ENCODE measurements at places on chromosomes 7 and 10.

DNA sequence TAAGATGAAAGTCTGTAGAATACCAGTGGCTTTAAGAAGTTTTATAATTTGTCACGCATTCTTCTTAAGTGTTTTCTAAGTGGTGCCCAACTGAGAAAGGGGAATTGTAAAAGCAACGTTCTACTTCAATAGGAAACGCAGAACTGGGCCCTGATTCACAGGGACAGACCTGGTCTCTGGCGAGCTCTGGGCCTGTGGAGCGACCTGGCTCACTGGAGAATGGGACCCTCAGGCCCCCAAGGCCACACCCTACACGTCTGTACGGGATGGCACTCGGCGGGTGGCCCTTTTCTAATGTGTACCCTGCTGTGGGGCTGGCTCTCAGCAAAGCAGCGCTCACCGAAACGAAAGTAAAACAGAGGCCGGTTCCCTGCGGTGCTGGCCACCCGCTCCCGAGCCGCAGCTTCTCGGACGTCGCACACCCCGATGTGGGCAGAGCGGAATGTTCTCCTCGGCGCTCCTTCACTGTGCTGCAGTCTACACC, 205.0 kb downstream of the DIP2C start:
- DNase-seq, result peak; percentile 33

DNA sequence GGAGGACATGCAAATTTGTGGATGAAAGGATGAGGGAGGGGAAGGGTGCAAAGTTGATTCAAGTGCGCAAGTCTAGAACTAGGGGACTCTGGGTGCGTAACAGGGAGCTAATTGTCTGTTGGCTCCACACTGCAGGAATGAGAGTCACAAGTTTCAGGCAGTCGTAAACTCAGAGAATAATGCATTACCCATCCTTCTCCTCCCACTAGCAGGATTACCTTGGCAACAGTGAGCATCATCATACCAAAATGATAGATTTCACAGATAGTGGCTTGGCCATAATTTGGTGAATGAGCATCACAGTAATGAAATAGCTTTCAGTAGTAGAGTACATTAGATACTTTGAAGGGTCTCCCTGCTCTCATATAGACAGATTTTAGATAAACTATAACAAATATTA, 565.5 kb downstream of the GALNT17 start:
- DNase-seq, result no peak

DNA sequence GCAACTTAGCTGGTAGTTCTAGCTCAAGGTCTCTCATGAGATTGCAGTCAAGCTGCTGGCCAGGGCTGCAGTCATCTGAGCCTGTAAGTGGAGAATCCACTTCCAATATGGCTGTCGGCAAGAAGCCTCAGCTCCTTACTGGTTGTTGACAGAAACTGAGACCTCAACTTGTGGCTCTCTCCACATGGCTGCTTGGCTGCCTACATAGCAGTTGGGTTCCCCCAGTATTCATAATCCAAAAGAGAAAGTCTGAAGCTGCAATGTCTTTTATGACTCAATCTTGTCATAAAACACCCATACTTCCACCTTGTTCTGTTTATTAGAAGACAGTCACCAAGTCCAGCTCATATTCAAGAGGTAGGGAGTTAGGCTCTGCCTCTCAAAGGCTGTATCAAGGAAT, 334.9 kb upstream of the KMT2E start:
- no peak for DNase-seq

DNA sequence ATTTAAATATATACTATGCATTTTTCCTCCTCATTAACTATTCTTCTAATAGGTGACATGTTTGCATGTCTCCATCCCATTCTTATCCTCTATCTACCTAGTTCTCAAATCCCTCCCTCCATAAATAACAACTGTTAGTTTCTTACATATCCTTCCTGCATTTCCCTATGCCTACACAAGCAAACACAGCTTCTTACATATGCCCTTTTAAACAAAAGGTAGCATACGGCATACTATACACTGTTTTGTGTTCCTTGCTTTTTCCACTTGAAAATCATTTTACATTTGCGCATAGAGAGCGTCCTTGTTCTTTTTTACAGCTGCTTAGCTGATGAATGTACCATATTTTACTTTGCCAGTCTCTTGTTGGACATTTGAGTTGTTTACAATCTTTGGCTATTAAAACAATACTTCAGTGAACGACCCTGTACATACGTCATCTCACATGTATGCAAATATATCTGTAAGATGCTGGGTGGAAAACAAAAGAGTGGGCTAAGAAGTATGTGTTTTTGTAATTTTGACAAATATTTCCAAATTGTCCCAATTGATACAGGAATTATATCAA, 7.8 kb downstream of the GOT1 start:
- DNase-seq, result no peak

DNA sequence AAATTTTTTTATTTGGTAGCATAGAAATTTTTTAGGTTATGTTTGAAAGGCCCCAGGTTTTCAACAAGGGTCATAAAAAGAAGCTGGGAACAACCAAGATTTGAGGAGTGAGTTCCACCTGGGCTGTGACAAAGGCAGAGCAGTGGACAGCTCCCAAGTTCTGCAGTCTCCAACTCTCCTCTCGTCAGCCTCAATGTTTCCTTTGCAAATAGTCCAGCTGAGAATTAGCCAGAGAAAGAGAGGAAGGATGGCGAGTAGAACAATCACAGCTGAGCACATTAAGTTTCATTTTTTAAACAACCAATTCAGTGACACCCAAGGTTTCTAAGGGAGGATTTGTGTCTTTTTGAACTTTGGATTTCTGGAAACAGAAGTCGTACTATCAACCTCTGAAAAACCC, 143.2 kb downstream of the NRCAM start:
- DNase-seq, result no peak

GRCh38 chr7:129958643-129959470, 6.1 kb upstream of the UBE2H start:
- peak; percentile 42 for DNase-seq

- DNase-seq, result peak; percentile 76
These were observed 54.3 kb downstream of the CLIP2 start for GRCh38 chr7:74343281-74344131.

DNA sequence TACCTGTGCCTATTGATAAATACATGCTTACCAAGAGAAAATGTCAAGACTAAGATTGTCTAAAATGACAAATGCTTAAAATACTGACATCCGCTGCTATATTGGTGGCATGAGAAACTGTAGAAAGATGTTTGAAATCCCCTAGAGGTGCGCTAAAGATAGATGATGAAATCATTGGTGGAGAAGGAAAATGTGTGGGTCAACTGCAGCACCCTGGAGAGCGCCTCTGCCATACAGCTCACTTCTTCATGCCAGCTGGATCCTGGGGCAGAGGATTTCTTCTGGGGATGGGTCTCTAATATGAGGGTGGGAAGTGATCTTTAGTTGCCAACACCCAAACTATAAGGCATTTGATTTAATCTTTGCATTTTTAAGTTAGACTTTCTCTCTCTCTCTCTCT, 680.4 kb upstream of the POM121L12 start:
- DNase-seq, result no peak

DNA sequence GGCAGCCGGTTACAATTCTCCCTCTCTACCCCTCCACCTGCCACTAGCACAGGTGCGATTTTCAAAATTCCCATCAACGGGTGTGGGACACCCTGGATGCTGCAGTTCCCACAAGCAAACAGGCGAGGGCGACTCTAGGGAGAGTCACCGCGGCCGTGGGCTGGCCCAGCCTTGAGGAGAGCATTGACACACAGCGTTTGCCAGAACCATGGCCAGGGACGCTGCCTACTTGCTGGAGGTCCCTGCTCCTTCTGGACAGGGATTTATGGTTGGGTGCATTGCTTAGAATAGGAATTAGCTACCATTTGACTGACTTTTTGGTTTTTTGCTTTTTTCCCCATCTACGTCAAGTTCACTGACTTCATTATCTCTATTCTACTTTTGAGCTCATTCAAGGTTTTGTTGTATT, 19.0 kb upstream of the CLDN4 start:
- DNase-seq, result peak; percentile 62

Measured in fibroblast of skin of right biceps (primary cell).